Endodermal cell (in vitro differentiated cells): ENCODE measurements at places on chromosomes 2 and 18.

DNA sequence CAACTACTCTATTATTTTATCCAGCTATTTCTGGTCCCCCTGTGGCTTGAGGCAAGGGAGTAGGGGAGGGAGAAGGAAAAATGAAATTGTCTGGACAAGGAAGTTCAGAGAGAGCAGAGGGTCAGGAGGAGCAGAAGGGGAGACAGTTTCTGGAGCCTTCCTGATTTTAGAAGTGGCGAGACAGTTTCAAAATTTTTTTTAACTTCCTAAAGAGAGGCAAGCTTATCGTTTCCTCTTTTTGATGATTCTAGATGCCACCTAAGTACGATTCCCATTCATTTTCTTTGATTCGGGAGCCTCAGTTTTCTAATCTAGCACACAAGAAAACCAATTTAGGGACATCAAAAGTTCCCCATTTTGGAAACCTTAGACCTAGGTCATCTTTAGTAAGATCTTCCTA lies 96.9 kb upstream of the B3GNT2 start:
- no peak for DNase-seq

GRCh38 chr2:127037476-127037875 lies 69.5 kb downstream of the BIN1 start:
- no peak for DNase-seq

DNA sequence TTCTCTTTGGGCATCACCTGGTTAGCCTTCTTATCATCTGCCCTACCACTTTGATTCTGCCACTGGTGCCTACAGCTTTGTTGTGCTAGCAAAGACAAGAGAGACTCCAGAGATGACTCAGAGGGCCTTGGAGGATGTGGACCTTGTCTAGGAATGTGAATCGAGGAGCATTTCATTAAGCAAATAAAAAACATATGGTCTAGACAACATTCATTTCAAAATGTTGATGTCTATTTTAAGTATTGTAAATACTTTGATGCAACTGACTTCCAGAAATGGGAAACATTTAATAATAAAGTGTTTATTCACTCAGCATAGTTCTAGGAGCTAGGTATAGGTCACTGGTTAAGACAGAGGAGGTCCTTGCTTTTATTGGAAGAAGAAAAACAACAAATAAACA lies 195.5 kb downstream of the CDCA7 start:
- no peak for DNase-seq

DNA sequence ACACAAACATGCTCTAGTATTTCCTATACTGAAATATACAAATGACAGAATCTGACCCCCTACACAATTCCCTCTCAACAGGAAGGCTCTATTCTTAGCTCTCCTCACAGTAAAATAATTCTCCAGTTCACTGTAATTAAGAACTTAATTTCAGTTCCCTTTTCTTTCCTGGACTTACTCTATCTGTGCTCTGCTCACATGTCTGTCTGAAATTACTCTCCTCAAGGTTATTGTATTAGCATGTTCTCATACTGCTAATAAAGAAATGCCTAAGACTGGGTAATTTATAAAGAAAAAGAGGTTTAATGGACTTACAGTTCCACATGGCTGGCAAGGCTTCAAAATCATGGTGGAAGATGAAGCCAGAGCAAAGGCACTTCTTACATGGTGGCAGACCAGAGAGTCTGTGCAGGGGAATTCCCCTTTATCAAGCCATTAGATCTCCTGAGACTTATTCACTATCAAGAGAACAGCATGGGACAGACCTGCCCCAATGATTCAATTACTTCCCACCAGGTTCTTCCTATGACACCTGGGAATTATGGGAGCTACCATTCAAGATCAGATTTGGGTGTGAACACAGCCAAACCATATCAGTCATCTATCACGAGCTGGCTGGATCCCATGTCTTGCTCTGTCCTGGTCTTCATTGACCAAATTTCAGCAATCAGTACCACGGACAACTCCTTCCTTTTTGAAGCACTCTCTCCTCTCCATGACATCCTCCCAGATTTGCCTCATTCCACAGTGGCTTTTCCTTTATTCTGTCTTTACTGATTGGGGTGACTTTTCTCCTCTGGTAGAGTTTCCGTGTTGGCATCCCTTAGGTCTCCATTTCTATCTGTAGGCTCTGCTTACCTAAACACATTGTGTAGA lies 110.9 kb downstream of the GALR1 start:
- DNase-seq = peak; percentile 65

DNA sequence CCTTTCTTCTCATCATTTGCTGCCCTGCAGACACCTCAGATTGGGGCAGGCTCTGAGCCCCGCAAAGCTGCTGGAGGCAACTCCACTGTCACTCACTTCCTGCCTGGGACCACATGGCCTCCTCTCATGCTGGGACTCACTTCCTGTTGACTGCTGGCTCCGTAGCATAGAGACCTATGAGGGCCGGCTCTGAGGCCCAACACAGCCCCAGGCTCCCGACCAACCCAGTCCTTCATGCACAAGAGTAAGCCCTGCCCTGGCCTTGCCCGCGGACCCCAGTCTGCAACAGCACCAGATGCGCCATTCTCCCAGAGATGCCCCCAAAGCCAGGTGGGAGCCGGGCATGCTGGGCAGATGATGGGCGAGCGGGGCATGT lies 55.7 kb downstream of the DNMT3A start:
- DNase-seq = peak; percentile 76

GRCh38 chr2:150542172-150542571 lies 54.7 kb upstream of the RND3 start:
- DNase-seq = no peak

- no peak for DNase-seq
Observed at GRCh38 chr2:125652280-125652679, 1003.7 kb upstream of the GYPC start.

GRCh38 chr18:79599441-79599931 lies 80.1 kb upstream of the CTDP1 start:
- no peak for DNase-seq
